ENCODE measurements at places on chromosomes 4 and X. TPM values are rescaled to one million over a fixed set of nuclear protein-coding genes. Genes with fewer than 3 reads are reported as not detected.
A peak's percentile ranks its signal among the peaks of the same experiment; 100 is the strongest.

Gene HERC6
- polyA plus RNA-seq = 0.39 TPM

Gene ASB12
- polyA plus RNA-seq = not detected

Gene PPBP
- not detected for polyA plus RNA-seq

Gene TMEM33
- polyA plus RNA-seq = 23.6 TPM

Gene CENPVL2
- polyA plus RNA-seq = not detected

Gene RP2
- polyA plus RNA-seq = 4.7 TPM

DNA sequence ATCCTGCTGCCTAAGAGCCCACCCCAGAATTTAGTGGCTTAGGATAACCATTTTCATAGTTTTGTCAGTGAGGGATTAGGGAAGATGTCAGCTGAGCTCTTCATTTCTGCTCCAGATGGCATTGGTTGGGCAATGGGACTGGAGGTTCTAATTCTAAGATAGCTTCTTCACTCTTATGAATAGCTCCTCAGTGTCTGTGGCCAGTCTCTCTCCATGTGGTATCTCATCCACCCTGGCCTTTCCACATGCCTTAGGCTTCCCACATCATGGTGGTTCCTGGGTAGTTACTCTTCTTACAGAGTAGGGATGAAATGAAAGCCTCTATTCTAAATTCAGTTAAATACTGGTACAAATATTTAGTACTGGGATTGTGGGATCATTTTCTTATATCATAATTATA lies 31.3 kb downstream of the REPS2 start:
- DNase-seq = no peak

DNA sequence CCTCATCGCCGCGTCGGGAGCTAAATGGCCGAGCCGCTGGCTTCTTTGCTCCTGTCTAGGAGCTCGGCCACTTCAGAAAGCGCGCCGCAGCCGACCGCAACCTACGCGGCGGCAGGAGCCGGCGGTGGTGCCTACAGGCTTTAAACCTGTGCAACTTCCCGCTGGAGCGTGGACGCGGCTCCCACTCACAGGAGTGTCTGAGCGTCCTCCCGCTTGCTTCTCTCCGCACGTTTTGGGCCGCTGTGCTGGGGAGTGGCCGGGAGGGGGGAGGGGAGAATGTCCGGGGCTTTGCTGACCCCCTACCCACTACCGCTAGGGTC lies 1.0 kb downstream of the NHSL2 start:
- DNase-seq = no peak

DNA sequence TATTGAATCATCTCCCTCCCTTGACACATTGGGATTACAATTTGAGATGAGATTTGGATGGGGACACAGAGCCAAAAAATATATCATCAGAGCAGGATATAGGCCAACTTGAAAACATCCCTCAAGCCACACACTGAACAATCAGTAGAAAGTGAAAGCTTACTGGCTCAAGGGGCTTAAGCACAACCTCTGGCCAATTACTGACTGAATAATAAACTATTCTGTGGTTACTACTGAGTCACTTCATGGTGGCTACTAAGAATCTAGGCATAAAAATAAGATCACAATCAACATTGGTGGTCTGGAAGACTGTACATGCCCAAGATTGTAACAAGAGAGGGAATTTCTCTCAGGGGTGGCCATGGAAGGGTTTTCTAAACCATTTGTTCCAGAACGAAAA lies 27.4 kb upstream of the GPR174 start:
- DNase-seq = no peak

DNA sequence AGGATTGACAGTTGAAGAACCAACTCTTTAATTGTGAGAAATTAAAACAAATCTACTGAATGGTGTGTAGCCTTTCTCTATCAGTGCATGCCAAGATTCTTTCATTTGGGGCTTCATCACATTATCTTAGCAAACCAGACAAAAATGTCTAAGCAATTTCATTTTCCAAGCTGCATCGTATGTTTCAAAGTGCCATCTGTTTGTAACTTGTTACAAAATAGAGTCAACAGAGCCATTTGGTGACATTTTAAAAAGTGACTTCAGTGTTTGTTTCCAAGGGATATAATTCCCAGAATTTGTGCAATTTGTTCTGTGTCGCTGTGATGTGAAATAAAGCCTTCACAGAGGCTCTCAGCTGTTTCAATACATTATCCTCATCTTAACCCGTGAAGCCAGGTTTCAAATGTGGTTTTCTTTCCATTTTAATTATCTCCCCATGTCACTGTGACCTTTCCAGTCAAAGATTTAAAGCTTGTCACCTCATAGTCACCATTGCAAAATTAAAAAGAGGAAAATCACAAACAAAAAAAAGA lies 46.0 kb upstream of the C1QTNF7 start:
- no peak for DNase-seq

- no peak for DNase-seq
These were observed 21.2 kb downstream of the ZIC3 start for GRCh38 chrX:137587151-137587550.

DNA sequence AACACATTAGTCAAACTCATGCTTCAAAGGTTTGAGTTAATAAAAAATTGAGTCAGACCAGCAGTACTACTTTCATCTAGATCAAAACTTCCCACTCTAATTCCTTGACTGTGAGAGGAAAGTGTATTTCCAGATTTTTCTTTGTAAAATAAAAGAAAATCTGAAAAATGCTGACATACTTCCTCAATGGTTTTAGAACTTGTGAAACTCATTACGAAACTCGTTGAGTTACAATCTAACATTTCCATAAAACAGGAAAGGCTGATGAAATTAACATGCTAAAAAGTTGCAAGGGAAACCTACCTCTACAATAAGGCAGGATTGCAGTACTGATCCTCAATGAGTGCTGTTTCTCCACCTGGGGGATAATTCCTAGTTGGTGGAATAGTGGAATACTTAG lies 217.8 kb upstream of the HCCS start:
- DNase-seq = no peak

GRCh38 chrX:153861151-153861550 lies 24.8 kb downstream of the L1CAM start:
- DNase-seq = no peak

DNA sequence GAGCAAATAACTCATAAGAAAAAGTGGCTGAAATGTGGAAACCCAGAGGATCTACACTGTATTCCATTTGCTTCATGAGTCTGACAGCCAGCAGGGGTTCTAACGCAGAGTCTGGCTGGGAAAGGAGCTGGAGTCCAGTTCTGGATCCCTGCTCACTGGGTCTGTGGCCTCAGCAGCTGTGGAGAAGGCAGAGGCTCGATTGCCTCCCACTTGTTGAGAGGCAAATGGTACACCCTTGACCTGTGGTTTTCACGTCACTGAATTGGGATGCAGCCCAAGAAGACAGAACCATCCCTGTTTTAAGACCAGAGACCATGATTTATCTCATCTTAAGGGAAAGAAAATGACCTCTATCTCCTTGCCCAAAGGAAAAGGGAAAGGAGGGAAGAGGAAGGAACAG lies 147.0 kb upstream of the NOCT start:
- DNase-seq = peak; percentile 73

DNA sequence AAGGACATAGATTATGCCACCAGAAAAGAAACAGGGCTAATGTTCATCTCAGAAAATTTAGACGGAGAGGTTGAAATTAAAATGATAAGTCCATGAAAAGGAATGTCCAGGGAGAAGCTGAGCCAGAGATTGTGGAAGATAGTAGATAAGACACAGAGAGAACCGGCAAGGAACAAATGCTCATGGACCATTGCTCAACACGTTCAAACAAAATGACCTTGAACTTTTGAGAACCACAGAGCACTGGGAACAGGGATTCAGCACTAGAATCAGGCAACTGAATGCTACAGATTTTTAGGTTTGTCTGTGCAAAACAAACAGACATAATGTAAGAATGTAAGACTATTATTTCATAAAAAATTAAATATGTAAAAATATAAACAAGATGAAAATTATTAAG lies 206.3 kb downstream of the PDGFC start:
- peak; percentile 28 for DNase-seq

DNA sequence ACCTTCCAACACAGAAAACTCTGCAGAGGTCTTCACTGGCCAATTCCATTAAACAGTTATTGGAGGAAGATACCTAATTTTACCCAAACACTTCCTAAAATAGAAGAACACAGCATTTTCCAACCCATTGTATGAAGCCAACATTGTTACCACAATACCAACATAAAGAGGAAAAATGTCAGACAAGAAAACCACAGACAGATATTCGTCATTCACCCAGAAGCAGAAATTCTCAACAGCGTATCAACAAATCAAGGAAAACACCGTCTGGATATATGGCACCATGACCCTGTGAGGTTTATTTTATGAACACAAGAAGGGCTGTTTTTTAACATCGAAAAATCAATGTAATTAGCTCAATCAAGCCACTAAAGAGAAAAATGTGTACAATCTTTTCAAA lies 255.6 kb downstream of the ASMT start:
- DNase-seq = no peak

All from IMR-90 (cell line).